Lung (tissue), 17 donors: ENCODE measurements at places on chromosomes 12 and 14. TPM values are rescaled to one million over a fixed set of nuclear protein-coding genes. Genes with fewer than 3 reads are reported as not detected.

Gene PARP2
- 15.3 TPM for total RNA-seq

Gene SLC7A8
- total RNA-seq: 74.0 TPM

Gene TMEM263
- total RNA-seq: 73.9 TPM

Gene ARG2
- total RNA-seq: 5.9 TPM

Gene PTHLH
- total RNA-seq: 0.46 TPM

Gene CSRP2
- total RNA-seq: 16.0 TPM

Gene CLEC6A
- 0.31 TPM for total RNA-seq

Gene MIP
- not detected for total RNA-seq

Gene DTX1
- total RNA-seq: 2.9 TPM

Gene KRT79
- 0.12 TPM for total RNA-seq

Gene PTPRR
- total RNA-seq: 1.5 TPM
